ENCODE measurements at places on chromosomes 11 and 22.

- DNase-seq, result no peak
Observed at GRCh38 chr11:102276362-102276761, 40.9 kb upstream of the BIRC3 start.

- DNase-seq, result no peak
Observed at GRCh38 chr11:73291196-73291595, 16.9 kb upstream of the ARHGEF17 start.

GRCh38 chr11:122353561-122353960 is 237.5 kb upstream of the BLID start:
- DNase-seq, result no peak

- no peak for DNase-seq
Observed at GRCh38 chr22:36201630-36202319, at the start of gene APOL4. Gene APOL4, minus strand, starts transcription at chr22:36201809. Its CDS starts 75 bp downstream, at chr22:36201734.

DNA sequence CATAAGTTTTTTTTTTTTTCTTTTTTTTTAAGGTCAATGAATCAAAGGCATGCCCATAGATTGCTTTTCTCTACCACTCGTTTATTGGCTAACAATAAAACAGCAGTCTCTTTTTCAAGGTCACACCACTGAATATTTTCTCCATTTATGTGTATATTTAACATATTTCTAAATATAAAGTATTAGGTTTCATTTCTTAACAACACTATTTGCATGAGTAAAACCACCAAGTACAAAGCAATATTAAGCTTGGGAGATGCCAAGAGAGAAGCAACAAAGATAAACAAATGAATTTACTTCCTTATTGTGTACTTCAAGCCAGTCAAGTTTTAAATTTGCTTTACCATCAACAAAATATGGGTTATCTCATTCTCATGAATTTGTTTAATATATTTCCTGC is 708.9 kb upstream of the CCDC179 start:
- no peak for DNase-seq

Data from trophoblast cell (in vitro differentiated cells and primary cell).